ENCODE measurements at places on chromosomes 6 and 20.

GRCh38 chr20:53688085-53688484 is 94.4 kb upstream of the ZNF217 start:
- DNase-seq: no peak

DNA sequence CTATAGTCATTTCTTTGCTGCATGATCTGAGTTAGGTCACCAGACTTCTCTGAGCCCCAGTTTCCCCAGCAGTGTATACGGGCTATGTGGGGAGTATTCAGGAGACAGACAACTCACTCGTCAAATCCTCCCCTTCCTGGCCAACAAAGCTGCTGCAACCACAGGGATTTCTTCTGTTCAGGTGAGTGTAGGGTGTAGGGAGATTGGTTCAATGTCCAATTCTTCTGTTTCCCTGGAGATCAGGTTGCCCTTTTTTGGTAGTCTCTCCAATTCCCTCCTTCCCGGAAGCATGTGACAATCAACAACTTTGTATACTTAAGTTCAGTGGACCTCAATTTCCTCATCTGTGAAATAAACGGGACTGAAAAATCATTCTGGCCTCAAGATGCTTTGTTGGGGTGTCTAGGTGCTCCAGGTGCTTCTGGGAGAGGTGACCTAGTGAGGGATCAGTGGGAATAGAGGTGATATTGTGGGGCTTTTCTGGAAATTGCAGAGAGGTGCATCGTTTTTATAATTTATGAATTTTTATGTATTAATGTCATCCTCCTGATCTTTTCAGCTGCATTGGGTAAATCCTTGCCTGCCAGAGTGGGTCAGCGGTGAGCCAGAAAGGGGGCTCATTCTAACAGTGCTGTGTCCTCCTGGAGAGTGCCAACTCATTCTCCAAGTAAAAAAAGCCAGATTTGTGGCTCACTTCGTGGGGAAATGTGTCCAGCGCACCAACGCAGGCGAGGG is 594 bp upstream of the CDKN1A start:
- DNase-seq: no peak

DNA sequence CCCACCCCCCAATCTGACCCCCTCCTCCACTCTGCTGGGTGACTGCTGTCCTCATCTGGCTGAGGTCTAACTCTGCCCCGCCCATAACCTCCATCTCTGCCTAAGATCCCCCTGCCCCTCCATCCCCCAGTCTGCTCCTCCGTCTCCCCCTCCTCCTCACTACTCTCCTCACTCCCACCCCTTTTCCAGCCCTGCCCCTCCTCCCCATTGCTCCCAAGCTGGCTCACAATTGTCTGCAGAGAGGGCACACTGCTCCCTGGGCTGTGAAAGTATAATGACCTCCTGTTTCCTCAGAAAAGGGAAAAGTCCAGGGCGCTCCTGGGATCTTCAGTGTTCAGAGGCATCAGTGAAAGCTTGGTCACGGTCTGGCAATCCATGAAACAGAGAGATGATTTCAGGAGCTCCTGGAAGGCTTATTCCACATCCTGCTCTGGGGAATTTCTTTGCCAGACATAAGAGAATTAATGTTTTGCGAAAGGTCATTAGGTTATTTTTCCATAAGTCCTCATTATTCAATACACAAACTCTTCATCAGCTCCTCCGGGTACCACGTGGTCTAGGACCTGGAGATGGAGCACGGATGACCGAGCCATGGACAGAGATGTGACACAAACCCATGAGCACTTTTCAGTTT is 21.5 kb downstream of the CST5 start:
- no peak for DNase-seq

DNA sequence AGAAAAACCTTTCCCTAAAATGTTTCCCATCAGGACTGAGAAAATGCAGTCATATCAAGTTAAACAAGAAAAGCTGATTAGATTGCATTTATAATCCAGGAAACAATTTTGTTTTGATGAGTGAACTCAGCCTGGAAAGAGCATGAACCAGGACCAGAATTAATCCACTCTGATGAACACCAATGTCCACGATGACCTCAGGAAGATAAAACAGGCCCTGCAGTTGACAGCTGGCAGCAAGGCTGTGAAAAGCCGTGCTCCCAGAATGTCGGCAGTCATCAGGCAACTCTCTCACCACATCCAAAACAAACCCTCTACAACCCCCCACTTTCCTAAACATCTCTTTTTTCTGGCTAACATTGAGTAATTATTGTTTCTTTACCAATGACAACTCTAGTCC is 74.0 kb upstream of the PROKR2 start:
- DNase-seq: no peak

DNA sequence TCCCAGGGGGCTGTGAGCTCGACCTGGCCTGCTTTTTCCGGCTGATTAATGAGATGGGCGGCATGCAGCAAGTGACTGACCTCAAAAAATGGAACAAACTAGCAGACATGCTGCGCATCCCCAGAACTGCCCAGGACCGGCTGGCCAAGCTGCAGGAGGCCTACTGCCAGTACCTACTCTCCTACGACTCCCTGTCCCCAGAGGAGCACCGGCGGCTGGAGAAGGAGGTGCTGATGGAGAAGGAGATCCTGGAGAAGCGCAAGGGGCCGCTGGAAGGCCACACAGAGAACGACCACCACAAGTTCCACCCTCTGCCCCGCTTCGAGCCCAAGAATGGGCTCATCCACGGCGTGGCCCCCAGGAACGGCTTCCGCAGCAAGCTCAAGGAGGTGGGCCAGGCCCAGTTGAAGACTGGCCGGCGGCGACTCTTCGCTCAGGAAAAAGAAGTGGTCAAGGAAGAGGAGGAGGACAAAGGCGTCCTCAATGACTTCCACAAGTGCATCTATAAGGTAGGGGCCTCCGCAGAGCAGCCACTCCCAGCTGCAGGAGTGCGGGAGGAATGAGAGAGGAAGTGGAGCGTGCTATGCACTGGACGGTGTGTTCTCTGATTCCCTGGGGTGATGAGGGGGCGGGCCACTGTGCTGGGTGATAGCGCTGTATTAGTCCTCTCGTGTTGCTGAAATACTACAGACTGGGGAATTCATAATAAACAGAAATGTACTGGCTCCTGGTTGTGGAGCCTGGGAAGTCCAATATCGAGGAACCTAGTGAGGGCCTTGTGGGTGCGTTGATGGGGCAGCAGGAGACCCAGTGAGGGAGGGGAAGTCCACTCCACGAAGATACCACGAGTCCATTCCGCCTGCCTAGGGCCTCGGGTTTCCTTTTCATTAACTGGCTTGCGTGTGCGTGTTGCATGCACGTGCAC is 161.7 kb downstream of the DTNBP1 start:
- no peak for DNase-seq

GRCh38 chr6:144582939-144583613 is 297.9 kb downstream of the UTRN start:
- DNase-seq: peak; percentile 29

DNA sequence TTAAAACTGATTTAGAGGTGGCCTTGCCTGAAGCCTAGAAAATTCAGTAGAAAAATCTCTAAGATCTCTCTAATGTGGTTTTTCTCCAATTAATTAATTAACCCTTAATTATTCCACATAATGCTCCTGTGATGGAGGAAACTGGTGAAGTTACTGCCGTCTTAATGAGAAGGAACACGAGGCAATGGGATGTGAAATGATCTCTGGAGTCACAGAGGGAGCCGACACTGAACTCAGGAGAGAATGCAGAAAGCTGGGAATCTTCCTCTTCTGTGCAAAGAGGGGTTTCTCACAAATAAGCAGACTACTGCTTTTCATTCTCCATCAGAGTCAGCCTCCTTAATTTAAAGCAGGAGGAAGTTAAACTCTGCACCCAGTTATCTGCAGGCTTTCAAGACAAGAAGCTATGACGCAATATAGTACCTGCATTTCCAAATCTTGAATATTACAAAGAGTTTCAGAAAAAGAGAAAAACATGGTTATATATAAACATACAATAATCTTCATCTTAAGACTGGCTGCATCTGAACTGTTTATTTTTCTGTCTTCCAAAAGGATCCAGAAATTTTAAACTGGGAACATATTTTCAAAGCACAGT is 18.1 kb upstream of the SNRPB2 start:
- no peak for DNase-seq

DNA sequence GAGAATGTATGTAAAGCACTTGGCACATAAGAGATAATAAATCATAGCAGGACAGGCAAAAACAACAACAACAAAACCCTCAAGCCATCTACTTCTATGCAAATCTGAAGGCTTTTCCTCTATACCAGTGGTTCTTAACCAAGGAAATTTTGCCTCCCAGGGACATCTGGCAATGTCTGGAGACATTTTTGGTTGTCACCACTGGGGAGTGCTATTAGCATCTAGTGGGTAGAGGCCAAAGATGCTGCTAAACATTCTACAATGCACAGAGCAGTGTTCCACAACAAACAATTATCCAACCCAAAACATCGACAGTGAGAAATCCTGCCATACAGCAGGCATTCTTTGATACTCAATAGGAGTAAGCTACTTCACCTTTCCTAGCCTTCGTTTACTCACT is 28.2 kb downstream of the NDRG3 start:
- no peak for DNase-seq

GRCh38 chr20:21272279-21272678 is 30.9 kb upstream of the XRN2 start:
- no peak for DNase-seq

DNA sequence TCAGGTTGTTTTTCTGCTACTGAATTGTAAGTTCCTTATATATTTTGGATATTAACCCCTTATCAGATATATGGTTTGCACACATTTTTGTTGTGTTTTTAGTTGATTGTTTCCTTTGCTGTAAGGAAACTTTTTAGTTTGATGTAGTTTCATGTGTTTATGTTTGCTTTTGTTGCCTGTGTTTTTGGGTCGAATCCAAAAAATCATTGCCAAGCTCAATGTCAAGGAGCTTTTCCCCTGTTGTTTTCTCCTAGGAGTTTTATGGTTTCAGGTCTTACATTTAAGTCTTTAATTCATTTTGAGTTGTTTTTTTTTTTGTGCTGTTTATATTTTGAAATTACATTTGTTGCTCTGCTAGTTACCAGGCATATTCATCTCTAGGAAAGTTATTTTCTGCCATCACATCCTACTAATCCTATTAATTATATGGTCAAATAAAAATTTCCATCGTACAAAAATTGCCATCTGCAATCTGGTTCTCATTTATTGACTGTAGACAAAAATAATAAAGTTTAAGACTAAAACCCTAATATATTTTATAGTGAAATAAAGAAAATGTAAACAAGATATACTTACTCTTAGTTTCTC is 103.8 kb upstream of the FAM184A start:
- DNase-seq: no peak

- no peak for DNase-seq
Observed at GRCh38 chr6:54515013-54515412, 206.8 kb downstream of the TINAG start.

All from hematopoietic multipotent progenitor cell (in vitro differentiated cells).